CD4-positive, alpha-beta T cell treated with Interferon alpha-2 for 1 hour (primary cell): ENCODE measurements at places on chromosomes 3 and 15.

DNA sequence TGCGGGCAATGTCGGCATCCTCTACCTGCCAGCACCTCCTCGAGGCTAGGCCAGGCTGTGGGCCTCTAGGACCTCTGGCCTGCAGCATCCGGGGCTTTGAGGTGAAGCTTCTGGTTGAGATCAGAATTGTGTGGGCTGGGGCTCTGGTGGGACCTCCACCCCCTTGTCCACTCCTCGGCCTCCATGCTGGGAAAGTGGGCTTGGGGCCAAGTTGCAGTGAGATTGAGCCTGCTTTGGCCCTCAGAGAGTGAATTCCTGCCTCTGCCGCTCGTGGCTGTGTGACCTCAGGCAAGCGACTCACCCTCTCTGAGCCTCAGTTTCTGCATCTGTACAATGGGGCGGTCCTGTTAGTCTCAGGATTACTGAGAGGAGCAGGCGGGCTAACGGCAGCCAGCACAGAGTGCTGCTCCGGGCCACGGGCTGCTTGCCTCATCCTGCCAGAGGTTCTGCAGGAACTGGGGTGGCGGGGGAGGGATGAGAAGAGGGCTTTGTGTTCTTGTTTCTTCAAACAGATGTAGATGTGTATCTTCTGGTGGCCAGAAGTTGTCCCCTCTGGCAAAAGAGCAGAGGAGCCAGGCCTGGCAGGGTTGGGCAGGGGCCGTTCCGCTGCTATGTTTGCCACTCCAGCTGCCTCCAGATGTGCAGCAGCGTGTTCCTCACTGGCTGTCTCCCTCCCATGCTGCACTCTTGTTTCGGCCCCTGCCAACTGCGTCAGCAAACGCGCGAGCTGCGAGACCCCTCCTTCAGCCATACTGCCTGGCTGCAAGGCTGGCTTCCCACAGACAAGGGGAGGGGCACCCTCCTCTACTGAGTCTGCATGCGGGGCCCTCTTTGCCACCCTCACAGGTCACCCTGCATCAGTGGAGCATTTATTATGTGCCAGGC is 33.7 kb downstream of the FBLN2 start:
- no peak for DNase-seq

- no peak for DNase-seq
These were observed 24.2 kb upstream of the ERICH6 start for GRCh38 chr3:150727653-150728502.

DNA sequence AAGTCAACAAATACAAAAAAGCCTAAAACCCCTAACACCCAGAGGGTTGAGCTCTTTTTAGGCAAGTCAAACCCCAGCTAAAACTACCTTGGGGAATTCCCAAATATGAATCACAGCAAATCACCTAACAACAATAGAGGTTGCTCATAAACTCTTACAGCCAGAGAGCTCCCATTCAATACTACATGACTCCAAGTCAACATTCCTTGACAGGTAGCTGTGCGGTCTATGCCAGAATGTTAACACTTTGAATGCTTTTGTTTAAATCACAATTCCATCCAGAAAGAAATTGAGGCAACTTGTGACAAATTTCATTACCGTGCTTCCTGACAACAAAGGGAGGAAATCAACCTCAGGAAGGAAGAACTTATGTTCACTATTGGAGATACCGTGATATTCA is 7.5 kb upstream of the UACA start:
- no peak for DNase-seq

DNA sequence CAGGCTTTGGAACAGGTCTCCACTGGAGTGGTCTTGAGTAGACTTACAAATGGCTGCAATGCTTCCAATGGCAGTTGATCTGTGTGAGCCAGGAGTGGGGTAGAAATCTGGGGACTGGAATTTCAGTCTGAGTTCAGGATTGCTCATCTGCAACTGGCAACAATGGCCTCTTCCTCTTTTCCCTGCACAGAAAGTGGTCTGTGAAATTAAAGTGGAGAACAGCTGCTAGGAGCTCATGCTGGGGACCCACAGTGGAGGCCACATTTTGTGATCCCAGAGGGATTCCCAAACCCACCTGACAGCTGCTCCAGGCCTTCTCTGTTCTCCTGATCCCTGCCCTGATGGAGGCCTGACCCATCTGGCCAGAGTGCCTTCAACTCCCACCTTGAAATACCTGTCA is 49.6 kb downstream of the CEMIP start:
- DNase-seq: no peak

DNA sequence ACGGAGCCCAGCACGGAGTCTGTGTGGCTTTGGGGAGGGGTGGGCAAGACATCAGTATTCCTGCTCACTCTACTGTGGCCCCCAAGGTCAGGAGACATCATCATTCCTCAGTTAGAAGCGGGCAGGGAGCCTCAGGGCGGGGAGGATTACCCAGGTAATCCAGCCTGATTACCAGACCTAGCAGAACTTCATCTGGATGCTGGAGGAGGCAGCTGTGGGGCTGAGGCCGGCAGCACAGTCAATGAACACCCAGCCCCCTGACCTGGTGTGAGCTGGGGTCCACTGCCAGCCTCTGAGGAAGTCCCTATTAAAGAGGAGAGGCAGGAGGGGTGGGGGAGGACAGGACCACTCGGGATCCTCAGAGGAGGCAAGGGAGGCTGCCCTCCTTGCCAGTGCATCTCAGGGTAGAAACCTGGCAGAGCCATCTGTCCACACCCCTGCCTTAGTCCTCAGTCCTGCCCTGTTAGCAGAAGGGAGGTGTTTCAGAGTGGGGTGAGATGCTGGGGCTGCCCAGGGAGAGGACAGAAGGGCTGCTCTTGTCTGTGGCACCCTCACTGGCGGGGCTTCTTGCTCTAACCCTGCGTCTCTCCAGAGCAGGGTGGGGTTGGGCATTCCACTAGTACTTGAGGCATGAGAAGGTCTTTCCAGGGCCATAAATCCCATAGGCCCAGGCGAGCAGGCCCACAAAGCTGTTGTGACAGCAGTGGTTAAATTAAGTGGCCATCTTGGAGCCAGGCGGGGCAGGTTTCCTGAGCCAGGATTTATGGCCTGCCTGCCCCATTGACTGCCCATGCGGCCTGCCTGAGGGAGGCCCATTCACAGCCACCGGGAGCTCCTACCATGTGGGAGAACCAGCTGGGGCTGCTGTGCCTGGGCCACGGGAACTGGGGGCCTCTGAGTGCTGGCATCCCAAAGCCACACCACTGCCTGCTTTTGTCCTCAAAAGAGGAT is 82.1 kb downstream of the LINGO1 start:
- DNase-seq: no peak

DNA sequence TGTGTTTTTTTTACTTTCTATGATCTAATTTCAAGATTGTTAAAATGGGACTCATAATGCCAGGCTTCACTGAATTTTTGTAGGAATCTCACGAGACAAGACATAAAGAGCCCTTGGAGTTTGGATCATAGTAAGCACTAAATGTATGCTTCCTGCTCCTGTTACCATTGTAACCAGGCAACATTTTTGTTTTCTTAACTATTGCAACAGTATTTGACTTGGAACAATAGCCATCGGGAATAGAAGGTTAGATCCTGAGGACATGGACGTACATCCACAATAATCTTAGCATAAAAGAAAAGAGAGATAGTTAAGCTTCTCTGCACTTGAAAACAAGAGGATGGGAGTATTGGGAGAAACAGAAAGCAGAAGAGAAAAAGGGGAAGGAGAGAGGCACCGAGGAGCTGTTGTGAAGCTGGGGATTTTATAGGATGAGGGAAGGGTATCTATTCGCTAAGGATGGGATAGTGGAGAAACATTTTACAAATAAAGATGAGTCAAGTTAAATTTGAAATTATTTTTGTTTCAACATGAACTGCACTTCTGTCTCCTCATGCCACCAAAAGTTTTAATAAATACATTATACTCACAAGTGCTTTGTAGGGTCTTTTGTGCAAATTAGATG is 131.4 kb downstream of the TMCO5A start:
- DNase-seq: no peak

GRCh38 chr15:77837649-77838025 is 204.9 kb upstream of the LINGO1 start:
- DNase-seq: no peak

DNA sequence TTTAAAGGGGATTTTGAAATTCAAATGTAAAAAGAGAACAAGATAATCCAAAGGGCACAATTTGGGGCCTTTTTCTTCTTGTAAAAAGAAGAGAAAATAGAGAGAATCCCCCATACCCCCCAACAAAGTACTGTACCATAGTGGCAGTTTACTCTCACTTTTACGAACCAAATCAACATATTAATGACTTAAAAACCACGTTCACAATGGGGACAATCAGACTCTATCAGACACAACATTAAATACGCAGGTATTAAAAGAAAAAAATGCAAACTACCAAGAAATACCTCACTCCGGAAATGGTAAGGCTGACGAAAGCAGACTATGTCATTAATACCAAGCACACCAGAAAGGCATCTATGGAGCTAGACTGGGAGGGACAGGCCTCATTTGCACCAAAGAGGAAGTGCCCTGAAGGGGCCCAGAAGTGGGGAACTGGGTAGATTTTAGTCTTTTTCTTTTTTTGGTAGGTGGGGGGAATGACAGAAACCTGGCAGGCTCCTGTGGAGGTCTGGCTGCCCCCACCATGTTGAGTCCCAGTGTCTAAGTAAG is 134.3 kb downstream of the TIGIT start:
- no peak for DNase-seq

GRCh38 chr3:32002561-32003368 is 21.2 kb downstream of the ZNF860 start:
- no peak for DNase-seq

- no peak for DNase-seq
These were observed 22.3 kb upstream of the CDCP1 start for GRCh38 chr3:45168451-45168850.

DNA sequence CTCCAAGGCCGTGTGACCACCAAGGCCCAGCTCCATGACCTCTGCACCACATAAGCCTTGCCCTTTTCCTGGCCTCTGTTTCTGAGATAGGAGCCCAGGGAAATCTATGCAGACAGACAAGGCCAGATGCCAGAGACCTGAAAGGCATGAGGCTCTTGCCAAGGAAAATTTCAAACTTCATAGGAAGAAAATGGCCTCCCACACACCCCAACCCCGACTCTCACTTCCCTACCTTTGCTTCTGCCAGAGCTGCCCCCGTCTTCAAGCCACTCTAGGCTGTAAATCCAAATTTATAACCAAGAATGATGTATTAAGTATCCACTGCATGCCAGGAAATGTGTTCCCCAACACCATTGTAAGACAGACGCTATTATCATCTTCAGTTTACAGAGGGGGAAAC is 65.5 kb upstream of the HRH1 start:
- no peak for DNase-seq

DNA sequence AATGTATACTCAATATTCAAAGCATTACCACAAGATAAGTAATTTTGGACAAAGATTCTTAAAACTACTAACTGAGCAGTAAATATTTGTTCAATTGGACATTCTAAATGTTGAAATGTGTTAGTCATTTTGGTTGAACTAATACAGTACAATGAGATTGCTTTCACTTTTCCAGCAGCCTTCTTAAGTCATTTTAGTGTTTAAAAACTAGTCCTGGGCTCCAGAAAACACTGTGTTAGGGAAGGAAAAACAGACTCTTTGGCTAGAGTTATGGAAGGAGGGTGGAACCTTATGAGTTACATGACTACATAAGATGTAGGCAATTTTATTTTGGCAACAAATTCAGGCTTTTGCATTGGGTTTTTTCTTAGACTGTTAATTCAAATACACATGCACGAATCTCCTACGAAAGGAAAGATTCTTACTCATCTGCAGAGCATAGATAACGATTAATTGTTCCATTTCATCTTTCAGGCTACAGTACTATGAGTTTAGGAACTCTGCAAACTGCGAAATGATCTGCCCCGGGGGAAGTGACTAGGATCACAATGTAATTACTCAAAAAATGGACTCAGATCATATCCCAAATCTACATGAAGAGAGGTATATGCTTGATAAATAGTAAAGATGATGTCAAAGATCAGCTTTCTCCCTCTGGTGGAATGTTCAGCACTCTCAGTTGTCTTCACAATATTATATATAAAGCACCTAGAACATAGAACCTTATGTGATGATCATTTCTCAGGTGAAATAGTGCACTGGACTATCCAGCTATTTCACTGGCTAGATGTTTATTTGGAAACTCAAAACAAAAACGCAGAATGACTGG is 492.8 kb upstream of the MDFIC2 start:
- DNase-seq: no peak

- peak; percentile 2 for DNase-seq
These were observed 383.7 kb downstream of the MFSD1 start for GRCh38 chr3:159185443-159186050.

- DNase-seq: no peak
These were observed 103.5 kb downstream of the TBC1D2B start for GRCh38 chr15:77974098-77974414.

DNA sequence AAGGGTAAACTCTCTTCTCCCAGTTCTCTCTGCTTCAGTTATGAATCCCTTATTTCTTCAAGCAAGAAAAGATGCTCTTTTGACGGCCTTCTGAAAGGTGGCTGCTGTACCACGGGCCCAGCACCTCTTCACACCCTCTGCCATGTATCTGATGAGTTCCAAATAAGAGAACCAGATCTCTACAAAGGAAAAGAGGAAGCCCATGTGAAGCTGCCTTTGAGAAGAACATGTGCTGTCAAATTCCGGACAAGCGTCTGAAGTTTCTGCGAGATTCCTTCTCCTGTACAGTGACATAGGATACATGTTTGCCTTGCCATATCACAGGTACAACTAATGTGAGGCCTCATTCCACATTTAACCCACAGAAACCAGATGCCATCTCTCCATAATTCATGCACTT is 59.2 kb downstream of the SH3BP5 start:
- DNase-seq: no peak

GRCh38 chr3:13018561-13019242 is 54.5 kb downstream of the IQSEC1 start:
- DNase-seq: no peak

DNA sequence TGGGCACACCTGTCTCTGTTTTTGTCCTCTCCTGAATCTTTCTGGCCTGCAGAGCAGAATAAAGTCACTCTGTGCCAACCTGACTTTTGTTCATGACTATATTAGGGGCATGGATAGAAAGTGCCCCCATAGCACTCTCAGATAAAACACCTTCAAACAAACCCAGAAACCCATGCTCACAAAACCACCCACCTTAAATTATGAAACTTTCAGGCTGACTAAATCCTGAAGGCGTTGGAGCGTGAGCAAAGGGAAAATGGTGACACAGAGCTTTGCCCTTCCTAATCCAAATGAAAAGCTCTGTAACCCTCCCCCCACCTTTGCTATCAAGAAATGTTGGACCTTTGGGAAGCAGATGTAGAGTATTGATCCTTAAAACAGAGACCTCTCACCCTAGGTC is 138.9 kb downstream of the IGF1R start:
- no peak for DNase-seq

DNA sequence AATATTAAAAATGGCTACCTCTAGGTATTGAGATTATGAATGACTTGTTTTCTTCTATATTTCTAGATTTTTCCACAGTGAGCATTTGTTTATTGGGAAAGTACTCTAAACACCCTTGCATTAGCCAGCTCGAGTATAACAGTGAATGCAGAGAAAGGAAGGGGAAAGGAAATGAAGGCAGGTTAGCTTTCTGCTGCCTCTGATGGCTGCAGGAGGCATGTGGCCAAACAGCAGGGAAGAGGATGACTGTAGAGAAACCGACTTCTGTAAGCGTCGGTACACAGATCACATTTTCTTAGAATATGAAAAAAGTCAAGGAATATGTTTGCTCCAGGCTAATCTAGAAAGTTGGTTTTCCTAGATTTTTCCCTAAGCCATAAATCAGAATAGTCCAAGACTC is 19.8 kb downstream of the GNB5 start:
- no peak for DNase-seq
